HepG2 (cell line): ENCODE measurements at places on chromosomes 16 and 17. TPM values are rescaled to one million over a fixed set of nuclear protein-coding genes. Genes with fewer than 3 reads are reported as not detected.

KRTAP9-4 gene
- not detected in 2 replicates for total RNA-seq

ADAD2 gene
- total RNA-seq, result not detected in 2 replicates

ERAL1 gene
- total RNA-seq, result 46.9 and 50.7 TPM in 2 replicates

- DNase-seq, result no peak
Observed at GRCh38 chr16:60170196-60170595, 1436.1 kb upstream of the GOT2 start.

DNA sequence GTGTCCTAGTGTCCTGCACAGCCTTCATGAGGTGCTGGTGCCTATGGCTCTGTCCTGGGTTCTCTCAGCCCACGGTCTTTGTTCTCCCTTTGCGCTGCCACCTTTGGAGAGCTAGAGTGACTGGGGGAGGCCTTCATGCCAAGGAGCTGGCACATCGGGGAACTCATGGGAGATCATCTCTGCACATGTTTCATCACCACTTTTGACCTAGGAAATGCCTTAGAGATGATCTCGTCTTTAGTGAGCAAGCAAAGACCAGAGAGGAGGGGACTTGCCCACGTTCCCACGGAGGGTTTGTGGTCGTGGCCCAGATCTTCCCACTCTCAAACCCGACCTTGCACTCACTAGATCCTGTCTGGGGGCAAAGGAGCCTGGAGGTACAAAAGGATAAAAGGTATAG lies 23.5 kb downstream of the TBX4 start:
- no peak for DNase-seq

DNA sequence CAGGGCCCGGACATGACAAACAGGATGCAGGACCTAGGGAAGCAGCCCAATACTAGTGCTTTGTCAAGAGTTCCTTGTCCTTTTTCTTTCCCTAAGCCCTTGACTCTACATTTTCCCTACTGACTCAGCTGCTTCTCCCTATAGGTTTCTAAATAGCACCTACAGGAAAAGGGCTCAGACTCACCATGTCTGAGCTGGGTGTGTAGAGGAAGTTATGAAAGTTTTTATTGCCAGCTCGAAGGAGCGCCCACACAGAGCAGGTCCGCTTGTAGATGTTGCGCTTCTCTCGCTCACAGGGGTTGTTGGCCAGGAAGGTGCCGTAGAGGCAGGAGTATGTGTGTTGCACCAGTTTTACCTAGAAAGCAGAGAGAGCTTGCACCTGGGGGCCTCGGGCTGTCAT lies 10.6 kb downstream of the MTMR4 start:
- DNase-seq, result no peak

DNA sequence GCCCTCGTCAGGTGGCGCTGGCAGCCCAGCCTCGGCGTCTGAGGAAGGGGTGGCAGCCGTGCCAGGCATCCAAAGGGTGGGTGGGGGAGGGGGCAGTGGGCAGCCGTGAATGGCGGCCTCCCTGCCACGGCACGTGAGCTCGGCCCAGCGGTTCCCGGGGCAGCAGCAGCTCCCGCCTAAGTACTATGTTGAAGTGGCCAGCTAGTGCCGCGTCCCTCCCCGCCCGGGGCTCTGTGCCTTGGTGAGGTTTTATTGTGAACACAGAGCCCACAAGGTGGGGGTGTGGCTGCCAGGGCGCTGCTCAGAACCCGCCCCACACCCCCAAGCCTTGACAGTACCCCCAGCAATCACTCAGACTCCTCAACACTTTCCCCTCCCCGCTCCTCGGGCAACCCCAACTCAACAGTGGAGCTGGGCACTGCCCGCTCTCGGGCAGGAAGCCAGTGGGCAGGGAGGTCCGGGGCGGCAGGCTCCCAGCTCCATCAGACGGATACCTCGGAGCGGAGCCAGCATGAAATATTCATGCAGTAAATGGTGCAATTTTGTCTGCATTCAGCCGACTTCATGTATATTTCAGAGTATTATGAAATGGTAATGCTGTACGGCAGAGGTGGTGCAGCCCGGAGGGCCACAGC lies 80.4 kb downstream of the ENGASE start:
- DNase-seq, result no peak

- peak; percentile 100 for DNase-seq
Observed at GRCh38 chr17:43530288-43531081, 15.7 kb downstream of the ETV4 start.

GRCh38 chr16:2250652-2251295 lies 613 bp downstream of the ECI1 start:
- DNase-seq, result no peak

DNA sequence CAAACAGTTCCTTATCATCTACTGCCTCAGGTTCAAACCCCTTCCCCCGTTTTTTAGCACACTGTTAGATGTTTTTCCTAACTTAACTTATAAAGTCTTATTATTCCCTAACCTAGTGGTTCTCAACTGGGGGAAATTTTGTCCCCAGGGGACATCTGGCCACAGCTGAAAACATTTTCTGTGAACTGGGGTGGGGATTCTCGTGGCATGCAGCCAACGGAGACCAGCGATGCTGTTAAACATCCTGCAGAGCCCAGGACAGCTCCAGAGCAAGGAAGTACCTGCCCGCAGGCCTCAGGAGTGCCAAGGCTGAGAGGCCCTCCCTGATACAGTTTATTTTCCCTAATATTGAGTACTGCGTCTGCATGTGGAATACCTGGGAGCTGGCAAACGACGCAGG lies 24.3 kb downstream of the ZCCHC14 start:
- DNase-seq, result no peak

GRCh38 chr17:29143894-29144293 lies 36.3 kb downstream of the MYO18A start:
- peak; percentile 69 for DNase-seq

GRCh38 chr17:6657633-6658287 lies 6.2 kb downstream of the C17orf100 start:
- no peak for DNase-seq

ZNF624 gene
- total RNA-seq, result 3.5 and 4.3 TPM in 2 replicates

TP53TG3B gene
- not detected in 2 replicates for total RNA-seq

DNA sequence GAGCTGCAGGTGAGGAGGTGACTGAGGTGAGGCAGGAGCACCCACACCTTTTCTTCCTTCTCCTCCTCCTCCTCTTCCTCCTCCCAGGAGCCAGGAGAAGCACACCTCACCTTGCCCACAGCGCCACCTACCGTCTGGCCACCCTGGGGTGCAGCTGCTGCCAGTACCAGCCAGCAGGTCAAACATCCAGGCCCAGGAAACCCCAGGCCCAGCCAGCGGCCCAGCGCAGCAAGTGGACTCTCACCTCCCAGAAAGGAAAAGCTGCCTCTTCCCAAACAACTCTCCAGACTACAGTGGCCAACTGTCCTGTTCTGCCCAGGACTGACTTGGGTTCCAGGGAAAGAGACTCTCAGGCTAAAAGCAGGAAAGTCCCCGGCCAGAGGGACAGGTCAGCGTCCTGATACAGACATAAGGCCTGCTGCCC lies 22.7 kb downstream of the PEMT start:
- peak; percentile 54 for DNase-seq

DNA sequence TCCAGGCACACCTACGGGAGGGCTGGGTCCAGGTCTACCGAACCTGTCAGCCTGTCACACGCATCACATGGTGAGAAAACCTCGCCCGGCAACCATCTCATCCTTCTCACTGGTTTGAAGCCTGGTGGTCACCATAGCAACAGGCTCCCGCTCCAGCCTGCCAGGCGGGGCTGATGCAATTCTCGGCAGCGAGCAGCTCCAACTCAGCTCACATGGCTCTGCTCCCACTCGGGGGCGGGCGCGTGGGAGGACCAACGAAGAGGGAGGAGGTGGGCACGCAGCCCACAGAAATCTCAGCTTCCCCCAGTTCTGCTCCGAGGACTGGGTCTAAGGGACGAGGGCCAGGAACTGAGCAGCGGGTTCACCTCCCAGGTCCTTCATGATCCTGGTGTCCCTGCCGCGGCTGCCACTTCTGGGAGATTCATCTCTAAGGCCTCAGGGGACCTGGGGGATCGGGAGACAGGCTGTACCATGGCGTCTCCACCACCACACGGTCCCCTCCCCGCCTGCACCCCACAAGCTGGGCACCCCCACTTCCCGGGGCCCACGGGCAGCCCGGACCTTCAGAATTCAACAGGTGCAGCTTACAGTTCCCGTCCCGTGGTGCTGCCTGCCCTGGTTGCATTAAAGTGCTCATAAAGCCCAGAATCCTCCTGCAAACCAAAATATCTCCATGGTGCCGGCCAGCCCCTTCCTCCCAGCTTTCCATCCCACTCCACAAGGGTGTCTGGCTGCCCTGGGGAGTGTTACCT lies 25.8 kb downstream of the ABR start:
- DNase-seq, result peak; percentile 16

RAB26 gene
- 0.45 and 0.86 TPM in 2 replicates for total RNA-seq

PHF23 gene
- total RNA-seq, result 33.2 and 37.5 TPM in 2 replicates

DNA sequence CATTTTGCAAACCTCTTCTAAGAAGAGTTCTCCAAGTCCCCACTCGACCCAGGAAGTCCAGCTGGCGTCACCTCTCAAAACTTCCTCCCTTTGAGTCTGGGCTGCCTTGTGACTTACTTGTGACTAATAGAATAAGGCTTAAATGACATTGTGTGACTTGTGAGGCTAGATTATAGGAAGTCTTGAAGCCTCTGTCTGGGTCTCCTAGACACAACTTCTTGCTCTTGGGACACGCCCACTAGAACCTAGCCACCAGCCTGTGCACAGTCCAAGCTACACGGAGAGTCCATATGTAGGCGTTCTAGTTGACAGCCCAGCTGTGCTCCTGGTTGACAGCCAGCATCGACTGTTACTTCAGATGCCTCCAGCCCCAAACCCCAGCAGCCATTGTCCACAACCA lies 66.7 kb upstream of the TANC2 start:
- DNase-seq, result no peak

DNA sequence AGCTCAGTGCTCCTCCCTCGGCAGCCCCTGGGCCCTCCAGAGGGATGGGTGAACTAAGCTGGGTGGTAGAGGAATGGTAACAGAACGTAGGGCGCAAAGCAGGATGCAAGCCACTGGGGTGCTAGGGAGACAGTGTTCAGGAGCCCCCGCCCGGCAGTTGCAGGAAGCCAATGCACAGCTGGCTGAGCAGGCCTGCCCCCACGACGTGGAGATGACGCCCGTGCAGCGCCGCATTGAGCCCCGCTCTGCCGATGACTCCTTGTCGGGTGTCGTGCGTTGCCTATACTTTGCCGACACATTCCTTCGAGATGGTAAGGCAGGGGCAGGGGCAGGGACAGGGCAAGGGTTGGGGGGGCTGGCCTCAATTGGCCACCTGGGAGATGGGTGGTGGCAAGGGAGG lies 12.9 kb downstream of the LLGL1 start:
- DNase-seq, result no peak

- no peak for DNase-seq
Observed at GRCh38 chr16:81374550-81374949, 59.8 kb downstream of the GAN start.

- DNase-seq, result no peak
Observed at GRCh38 chr17:28124962-28125361, 82.5 kb downstream of the NLK start.

TP53TG3C gene
- total RNA-seq, result not detected in 2 replicates

CORO1A gene
- 5.4 and 6.5 TPM in 2 replicates for total RNA-seq

DNA sequence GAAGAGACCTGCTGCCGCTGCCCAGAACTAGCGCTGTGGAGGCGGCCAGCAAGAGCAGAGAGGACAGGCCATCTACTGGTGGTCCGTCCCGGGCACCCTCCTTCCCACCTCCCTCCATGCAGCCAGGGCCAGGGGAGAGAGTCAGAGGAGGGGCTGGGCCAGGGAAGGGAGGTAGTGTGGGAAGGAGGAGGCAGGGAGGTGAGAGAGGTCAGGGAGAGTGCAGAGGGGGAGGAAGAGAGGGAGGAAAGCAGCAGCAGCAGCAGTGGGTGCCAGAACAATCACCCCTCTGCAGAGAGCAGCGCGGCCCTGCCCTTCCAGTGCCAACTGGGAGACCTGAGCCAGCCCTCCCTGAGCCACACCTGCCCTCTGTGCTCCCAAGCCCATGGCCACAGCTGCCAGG lies 6.6 kb downstream of the C16orf95 start:
- DNase-seq, result no peak

- peak; percentile 41 for DNase-seq
Observed at GRCh38 chr16:19014461-19014860, 30.7 kb downstream of the TMC7 start.

TTYH2 gene
- total RNA-seq, result 0.32 and 0.77 TPM in 2 replicates

- no peak for DNase-seq
Observed at GRCh38 chr16:48885471-48885870, 275.5 kb upstream of the N4BP1 start.

ASPHD1 gene
- total RNA-seq, result 15.6 and 19.7 TPM in 2 replicates

DNA sequence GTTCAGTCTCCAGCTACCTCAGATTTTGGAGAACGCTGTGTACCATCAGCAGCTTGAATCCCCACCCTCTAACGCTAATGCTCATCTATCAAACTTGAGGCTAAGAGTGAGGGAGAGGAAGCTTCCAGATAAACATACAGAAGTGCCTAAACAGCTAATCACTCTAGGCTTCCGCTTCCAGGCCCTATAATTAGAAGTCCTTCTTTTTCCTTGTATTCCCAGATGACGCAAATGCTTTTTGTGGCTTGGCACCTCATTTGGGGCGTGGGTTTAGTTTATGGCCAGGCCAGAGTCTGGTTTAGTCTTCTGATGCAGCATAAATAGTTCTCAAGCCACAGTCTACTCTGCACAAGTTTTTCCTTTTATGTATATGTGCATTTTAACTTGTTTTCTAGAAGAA lies 263.4 kb downstream of the BCAS3 start:
- no peak for DNase-seq

GRCh38 chr17:28751600-28752366 lies 8.0 kb downstream of the TRAF4 start:
- DNase-seq, result no peak

DNA sequence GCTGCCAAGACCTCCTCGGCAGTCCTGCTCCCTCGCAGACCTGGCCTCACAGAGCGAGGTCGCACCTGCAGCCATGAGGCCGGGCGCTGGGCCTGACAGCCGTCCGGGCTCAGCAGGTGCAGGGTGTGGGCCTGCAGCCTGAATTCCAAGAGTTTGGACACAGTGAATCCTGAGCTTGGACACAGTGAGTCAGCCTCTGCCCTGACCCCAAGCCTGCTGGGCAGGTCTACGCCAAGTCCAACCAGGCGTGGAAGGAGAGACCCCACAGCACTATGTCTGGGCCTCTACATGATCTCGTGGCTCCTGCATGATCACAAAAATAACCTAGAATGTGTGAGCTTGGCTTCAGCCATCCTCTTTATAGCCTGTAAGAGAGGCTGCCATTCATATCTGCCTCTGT lies 121.0 kb downstream of the C16orf95 start:
- DNase-seq, result no peak

DNA sequence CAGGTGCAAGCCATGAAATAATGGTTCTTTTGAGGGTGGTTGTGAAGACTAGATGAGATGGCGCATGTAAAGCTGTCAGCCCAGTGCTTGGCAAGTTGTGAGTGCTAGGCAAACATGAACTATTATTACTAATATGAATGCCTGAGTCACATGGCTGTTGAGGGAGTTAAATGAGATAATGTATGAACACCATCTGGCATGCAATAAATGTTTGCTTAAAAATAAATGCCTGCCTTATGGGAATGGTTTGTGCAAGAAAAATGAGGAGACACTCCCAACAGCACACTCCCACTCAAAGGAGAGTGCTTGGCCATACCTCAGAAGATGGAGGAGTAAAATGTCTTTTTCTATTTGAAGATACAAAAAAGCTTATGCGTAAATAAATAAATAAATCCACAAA lies 3.6 kb downstream of the MAPK3 start:
- no peak for DNase-seq

- DNase-seq, result no peak
Observed at GRCh38 chr17:63634163-63634562, 11.9 kb downstream of the MAP3K3 start.
